ENCODE measurements at places on chromosomes 3 and 15. TPM values are rescaled to one million over a fixed set of nuclear protein-coding genes. Genes with fewer than 3 reads are reported as not detected.

- no peak for DNase-seq
These were observed 101.2 kb downstream of the CHST2 start for GRCh38 chr3:143220741-143221140.

GRCh38 chr3:130907966-130908365 is 14.1 kb downstream of the ATP2C1 start:
- no peak for DNase-seq

DNA sequence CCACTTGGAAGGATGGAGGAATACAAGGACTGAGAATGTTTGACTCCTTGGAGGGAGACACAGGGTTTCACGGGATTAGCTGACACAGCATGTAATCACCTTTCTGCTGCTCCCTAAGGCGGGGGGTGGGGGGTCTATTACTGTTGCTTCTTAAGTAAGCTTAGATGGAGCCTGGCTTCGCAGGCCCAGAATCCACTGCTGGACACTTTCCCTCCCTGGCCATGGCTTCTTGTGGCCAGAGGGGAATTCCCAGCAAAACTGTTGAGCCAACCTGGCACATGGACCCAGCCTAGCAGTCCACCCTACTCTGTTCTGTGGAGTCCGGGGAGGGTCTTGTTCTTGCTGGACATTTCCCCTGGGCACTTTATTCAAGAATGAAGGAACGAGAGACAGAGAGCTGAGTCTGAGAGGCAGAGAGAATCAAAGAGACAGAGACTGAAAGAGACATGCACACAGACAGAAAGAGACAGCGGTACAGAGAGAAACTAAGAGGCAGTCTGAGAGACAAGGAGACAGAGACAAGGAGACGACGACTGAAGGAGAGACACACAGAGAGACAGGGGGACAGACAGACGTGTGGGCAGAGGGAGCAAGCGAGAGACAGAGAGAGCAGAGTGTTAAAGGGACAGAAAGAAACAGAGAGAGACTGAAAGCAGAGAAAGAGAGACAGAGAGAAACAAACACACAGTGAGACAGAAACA is 55.6 kb upstream of the DLG1 start:
- no peak for DNase-seq

GRCh38 chr3:120438665-120439370 is 12.0 kb downstream of the FSTL1 start:
- peak; percentile 75 for DNase-seq

Gene ALAS1
- total RNA-seq: 62.4 TPM

GRCh38 chr15:101088271-101088670 is 163.6 kb downstream of the CHSY1 start:
- DNase-seq: no peak

DNA sequence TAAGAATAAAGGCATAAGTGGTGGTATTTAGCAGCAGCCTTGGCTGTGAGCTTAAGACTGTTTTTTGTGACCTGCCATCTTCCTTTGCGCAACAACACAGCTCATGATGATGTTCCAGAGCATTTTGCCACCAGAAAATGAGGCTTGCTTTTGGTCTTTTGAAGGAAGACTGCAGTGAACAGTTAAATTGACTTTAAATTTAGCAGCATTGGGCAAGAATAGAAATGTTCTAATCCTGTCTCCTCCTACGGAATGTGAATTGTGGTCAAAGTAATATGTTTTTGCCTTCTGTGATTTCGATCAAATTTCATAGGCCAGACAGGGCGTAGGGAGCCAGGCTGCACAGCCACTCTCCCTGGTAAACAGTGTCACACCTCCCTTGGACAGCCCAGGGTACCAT is 460.7 kb upstream of the RASGRP1 start:
- DNase-seq: no peak

DNA sequence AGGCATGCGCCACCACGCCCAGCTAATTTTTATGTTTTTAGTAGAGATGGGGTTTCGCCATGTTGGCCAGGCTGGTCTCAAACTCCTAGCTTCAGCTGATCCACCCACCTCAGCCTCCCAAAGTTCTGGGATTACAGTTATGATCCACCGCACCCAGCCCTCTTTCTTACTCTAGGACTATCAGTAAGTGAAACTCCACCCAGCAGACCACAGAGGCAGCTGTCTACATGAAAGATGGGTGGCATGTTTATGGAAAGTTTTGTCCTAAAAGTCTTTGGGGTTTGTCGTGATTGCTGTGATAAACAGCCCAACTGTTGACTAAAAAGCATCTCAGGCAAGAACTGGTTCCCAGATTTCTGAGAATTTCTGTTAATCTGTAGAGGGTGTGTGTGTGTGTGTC is 10.9 kb downstream of the ARL6IP5 start:
- no peak for DNase-seq

Gene CEMIP
- 1.6 TPM for total RNA-seq

DNA sequence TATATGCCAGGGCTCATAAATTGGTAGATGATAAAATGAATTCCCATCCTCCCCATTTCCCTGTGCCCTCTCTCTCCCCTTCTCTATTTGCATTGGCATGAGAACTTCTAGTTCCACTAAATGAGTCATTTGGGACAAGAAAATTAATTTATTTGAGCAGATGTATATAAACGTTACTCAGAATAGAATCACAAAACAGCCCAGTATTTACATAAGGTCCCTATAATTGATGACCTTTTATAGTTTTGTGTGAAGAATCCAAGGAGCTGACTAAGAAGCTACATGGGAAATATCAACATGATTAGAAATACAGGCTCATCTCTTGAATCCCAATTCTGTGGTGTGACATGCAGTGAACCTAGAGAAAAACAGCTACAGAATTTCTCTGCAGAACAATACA is 617.7 kb upstream of the NR2F2 start:
- no peak for DNase-seq

Gene CLRN1
- not detected for total RNA-seq

Data from mucosa of gallbladder (tissue), 1 donor.